SK-MEL-5 (cell line): ENCODE measurements at places on chromosomes 7 and 10.

DNA sequence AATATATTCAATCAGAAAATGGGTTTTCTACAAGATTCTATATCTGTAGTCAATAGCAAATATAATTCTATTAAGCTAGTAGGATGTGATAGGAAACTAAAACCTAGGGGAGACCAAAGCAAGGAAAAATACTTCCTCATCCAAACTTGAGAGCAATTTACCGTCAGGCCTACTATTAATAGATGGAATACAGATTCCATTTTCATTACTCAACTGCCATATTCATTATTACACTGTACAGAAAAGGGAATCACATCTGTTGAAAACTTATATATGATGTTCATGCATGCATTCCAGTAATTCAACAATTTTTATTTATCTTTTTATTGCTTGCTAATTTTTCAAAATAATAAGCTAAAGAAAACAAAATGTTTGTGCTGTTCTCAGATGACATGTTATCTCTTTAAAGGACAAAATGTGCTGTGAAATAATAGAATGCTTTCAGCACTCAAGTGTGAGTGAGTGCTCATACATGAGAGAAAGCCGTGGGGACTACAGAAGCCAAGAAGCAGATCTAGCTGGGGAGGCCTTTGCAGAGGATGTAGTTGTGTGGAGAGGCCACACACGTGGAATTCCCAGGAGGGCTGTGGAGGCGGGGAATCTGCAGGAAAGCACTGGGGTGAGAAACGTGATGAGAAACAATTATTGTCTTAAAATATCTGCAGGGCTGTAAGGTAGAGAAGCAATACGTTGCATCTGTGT lies 110.0 kb downstream of the EGFR start:
- no peak for DNase-seq

DNA sequence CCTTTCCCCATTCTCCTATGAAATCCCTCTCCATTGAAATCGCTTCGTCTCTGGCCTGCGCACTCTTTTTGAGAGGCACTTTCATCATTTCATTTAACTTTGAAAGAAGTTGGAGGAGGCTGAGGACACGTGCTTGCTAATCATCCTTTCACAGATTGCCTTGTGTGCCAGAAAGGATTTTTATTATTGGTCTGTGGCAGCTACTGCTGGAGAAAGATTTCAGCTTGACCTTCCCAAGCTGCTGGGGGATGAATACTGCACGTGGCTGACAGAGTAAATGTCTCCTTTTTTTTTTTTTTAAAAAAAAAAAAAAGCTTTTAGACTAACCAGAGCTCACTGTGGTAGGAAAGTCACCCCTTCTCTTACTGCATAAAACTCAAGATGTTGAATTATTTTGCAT lies 44.2 kb upstream of the KCNIP2 start:
- DNase-seq, result no peak

GRCh38 chr7:15280078-15280733 lies 281.6 kb downstream of the AGMO start:
- DNase-seq, result no peak

DNA sequence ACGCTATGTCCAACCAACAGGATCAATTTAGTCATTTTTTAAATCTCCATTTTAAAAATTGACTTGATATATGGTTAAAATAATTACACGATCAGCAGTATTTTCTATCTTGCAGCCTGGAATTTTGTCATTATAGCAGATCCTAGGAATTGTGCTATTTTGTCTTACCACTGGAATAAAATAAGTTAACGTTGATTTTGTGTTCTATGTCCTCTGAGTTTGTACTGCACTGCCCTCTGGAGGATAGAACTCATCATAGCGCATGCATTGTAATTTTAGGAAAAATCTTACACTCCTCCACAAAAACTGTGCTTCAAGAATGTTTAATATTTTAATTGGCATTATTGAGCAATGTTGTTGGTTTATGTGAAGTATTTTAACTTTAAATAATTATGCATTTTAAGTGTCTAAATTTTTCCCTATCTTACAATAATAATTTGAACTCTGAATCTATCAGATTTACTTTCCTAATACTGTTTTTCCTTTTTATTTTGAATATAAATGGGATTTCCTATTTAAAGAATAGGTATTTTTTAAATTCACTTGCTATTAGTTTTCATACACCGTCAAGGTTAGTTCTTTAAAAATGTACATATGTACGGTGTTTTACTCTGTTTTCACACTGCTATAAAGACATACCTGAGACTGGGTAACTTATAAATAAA lies 220.1 kb downstream of the PPP1R3A start:
- DNase-seq, result peak; percentile 69

DNA sequence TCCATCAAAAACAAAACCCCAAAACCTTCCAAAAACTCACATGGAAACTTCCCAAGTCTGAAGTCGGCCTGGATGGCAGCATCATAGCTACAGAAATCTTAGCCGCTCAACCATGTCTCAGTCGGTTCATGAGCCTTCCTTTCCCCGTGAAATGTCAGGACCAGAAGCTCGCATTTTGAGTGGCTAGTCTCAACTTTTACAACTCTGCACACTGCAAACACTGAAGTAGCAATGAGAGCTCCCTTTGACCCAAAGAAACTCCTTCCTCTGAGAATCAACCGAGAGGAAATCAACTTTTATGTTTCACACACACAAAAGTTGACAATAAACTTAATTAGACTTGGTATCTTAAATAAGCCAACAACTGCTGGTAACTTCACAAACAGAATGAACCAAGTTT lies 37.6 kb upstream of the RNF32 start:
- DNase-seq, result no peak

- DNase-seq, result no peak
Measured at GRCh38 chr7:157757211-157757610, 420.4 kb downstream of the DNAJB6 start.

GRCh38 chr7:144386741-144387140 lies 16.8 kb downstream of the NOBOX start:
- no peak for DNase-seq

GRCh38 chr10:35336084-35336831 lies at the start of gene CCNY:
Gene CCNY, plus strand, starts transcription at chr10:35336509. Its CDS starts 545 bp downstream, at chr10:35337054.
- peak; percentile 51 for DNase-seq

DNA sequence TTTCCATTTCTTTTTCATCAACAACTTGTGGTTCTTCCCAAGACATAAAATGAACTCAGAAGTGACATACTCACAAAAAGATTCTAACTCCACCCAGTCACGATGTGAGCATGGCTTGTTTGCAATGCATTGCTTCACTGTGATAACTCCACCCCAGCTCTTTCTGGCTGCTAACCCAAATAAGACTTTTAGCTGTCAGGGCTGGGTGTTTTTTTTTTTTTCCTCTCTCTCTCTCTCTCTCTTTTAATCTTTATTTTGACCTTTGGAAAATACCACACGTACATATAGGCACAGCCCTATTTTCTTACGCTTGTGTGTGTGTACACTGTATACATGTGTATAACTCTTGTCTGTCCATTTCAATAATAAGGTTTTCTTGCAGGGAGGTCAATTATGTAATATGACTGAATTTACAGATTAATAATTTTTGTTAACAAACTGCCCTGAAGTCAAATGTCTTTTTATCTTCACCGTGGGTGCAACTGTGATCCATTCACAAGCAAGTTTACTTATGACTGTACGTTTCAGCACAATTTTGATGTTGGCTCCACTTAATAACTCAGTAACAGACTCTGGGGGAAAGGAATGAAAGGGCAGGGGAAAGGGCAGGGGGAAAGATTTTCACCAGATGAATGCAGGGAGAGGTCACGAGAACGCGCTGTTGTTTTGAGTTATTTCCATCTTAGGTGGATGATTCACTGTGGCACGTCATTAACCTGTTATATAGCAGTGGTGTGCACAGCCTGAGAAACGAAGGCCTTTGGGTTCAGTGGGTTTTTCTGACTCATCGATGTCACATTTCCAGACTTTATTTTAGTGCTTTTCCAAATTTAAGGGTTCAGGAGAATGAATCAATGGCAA lies 49.1 kb downstream of the APBB1IP start:
- DNase-seq, result peak; percentile 61

- no peak for DNase-seq
Measured at GRCh38 chr10:72552857-72553256, 73.0 kb downstream of the MICU1 start.

- peak; percentile 50 for DNase-seq
Measured at GRCh38 chr10:10333622-10334021, 684.0 kb upstream of the CELF2 start.

- no peak for DNase-seq
Measured at GRCh38 chr7:98396768-98397167, 4.1 kb downstream of the BAIAP2L1 start.

- peak; percentile 85 for DNase-seq
Measured at GRCh38 chr7:141158561-141158960, 84.7 kb downstream of the TMEM178B start.
